ENCODE measurements at places on chromosomes 1 and 21. TPM values are rescaled to one million over a fixed set of nuclear protein-coding genes. Genes with fewer than 3 reads are reported as not detected.

DNA sequence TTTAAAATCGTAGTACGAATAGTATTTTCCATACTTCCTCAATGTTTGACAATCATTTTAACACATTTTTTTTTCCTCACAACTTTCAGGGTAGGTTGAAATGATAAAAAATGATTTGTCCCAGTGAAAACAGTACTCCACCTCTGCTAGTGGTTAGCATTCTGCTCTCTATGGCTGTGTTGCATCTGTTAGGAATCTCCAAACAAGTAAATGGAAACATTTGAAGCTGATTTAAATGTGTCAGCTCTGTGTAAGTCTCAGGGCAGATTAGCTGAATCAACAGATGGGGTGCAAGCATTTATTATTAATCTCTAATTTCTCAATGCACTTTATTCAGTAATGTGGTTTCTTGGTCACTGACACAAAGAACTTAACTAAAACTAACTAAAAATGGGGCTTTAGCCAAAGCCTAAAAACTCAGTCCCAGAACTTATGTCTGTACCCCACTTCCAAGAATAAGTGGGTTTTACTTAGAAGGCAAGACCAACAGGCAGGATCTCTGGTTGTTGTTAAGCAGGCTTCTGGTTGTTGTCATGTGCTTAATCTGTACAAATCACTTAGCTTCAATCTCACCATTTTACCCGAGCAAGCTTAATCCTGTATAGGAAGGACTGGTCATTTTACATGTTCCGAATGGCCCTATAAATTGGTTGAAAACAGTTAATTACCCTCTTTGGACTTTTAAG lies 67.8 kb downstream of the PRRX1 start:
- DNase-seq = no peak

DNA sequence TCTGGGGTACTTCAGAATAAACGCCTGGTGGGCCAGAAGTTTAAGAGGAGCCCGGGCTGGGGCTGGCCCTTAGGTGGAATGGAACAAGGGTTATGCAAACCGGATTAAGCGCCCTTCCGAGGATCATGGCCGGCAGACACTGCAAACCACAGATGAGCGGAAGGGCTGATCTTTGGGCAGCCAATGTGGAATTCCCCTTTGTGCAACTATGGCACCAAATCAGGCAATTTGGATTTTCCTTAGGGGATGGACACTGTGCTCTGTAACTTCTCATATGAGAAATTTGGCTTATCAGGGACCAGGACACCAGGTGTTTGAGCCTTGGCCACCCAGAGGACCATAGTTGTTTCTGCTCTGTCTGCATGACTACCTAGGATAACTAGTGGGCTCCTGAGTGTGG lies 5.7 kb upstream of the IL10 start:
- no peak for DNase-seq

DNA sequence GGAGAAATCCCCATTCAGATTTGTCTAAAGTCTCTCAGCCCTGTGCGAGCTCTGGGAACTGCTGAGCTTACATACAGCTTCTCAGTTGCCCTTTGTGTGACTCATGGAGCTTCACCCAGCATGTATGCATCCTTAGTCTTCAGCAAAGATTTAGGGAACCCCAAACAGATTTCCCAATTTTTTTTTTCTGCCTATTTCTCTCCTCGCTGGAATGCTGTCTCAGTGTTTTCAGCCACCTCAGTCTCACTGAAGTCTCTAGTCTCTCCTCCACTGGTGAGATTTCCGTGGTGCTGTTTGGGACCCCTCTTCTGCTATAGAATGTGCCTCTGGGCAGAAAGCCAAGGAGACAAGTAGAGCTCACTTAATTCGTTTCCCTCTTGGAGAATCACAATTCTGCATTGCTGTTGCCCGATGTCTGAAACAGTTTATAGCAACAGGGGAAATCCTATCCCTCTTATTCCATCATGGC lies 28.1 kb upstream of the TXLNA start:
- DNase-seq = no peak

DCDC2B gene
- total RNA-seq = not detected

DNA sequence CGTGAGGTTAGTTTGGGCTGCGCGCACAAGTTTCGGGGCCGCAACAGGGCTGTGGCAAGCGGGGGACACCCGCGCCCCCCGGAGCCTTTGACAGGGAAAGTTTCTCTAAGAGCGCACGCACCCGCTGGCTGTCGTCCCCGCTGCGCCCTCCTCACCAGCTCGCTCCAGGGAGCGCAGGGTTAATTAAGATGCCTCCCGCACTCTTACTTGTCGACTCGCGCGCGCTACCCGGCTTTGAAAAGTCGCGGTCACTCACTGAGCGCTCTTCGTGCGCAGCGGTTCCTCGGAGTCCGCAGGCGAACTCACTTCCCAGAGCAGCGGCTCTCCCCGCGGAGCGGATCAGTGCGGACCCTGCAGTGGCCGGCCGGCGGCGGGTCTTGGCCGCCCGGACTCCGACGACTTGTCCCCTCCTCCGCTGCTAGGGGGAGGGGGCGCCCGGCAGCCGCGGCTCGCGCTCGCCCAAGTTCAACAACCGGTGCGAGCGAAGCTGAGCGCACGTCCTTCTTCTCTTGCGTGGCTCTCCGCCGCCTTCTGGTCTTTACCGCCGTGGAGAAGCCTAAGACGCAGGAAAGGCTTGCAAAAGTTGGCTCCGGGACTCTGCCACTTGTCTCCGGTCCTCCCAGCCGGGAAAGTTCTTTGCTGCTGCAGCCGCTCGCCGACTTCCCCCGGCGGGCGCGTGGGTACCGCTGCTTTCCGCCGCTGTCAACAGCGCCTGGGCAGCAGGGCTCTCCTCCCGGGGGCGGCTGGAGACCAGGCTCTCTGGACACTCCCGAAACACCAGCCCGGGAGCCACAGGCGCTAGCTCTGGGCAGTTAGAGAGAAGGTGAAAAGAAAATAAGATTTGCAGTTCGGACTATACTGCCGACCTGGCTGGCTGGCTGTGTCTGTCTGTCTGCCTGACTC lies 506 bp downstream of the JUN start:
- DNase-seq = peak; percentile 90

GRCh38 chr1:14003552-14003951 lies 303.6 kb downstream of the PRDM2 start:
- no peak for DNase-seq

DNA sequence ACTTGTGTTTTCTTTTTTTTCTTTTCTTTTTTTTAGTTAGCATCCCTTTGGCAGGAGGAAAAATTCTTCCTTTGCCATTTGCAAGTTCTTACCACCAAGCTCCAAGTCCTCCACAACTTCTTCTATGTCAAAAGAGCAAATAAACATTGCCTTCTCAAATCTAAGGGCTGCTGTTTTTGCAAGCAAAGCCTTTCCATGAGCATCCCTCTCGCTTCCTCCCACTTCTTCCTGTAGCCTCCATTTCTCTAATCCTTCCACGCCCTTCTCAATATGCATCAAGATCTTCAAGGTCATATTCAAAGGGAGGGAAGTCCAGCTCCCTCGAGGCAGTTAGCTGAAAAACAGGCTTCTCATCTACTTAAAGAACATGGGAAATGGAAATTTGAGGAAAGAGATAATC lies 147.1 kb downstream of the ADSS2 start:
- DNase-seq = no peak

GRCh38 chr1:54052431-54052933 lies 522 bp downstream of the TMEM59 start:
- peak; percentile 86 for DNase-seq

LMX1A gene
- total RNA-seq = not detected

DNA sequence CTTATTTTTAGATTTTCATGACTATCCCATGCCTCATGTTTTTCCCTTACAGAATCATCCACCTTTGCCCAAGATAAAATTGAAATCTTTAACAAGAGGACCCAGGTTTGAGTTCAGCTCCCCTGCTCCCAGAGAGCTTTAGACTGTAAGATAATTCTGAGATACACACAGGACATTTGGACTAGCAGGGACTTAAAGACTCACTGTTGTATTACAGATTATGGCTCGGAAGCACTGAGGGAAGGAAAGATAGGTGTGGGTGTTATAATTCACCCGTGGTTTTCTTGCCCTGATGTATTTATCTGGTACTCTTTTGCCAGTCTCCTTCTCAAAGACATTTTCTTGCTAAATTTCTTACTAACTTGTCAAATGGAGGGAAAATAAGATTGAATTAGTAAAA lies 149.7 kb downstream of the DHRS3 start:
- no peak for DNase-seq

GRCh38 chr1:30303387-30303786 lies 420.0 kb downstream of the MATN1 start:
- no peak for DNase-seq

DNA sequence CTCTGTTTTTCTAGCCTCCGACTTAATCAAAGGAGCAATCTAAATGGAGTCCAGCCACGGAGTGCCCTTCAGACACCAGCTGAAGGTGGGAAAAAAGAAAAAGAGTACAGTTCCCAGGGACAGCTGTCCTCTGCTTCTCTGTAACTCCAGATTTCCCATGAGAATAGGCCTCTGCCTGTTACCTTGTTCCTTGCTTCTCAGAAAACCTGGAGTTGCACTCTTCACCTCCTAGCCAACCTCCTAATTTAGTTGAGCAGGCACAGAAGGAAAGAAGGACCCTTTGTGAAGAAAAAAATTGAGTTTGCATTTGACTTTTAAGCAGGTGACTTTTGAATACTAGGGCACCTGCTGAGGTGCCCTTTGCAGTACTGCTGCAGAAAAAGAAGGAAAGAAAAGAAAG lies 8.3 kb downstream of the BARHL2 start:
- no peak for DNase-seq

GRCh38 chr1:159005676-159006075 lies 4.0 kb upstream of the IFI16 start:
- DNase-seq = no peak

DNA sequence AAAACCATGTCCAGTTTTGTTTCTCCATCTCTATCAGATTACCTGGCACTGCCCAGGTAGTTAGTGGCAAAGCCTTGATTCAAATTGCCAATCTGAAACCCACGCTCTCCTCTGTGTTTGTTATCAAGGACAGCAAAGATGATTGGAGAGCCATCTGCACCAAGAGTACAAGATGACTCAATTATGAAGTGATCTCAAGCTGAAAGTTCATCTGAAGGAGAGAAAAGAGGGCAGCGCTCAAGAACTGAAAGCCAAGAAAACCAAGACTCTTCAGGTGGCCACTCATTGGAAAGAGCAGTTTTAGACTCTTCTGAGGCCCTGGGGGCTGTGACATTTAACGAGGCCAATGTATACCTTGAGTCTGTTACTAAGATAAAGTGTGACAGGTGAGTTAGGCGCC lies 13.8 kb downstream of the RXRG start:
- no peak for DNase-seq

- DNase-seq = no peak
These were observed 2.1 kb upstream of the FCRLB start for GRCh38 chr1:161719325-161719611.

DNA sequence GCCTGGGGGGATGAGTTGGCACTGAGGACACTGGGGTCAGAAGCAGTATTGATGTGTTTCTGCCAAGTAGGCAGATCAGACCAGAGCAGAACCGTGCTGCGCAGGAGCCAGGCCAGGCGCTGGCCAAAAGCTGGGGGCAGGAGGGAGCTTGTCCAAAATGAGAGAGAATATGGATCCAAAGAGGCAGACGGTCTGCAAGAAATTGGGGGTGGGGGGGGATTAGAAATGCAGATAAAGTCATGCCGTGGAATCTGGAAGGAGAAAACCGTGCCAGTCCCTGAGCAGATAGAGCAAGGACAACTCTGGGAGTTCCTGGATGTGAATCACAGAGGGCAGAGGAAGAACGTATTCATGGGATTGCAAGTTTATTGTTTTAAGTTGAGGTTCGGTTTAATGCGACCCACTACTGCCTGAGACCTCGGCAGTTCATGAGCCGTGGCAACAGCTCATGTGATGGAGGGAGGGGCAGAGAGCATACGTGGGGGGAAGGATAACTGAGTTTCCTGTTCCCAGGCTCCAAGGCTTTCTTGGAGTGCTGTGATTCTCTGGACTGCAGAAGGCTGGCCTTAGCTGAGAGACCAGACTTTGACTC lies 224.0 kb downstream of the FGGY start:
- no peak for DNase-seq

DNA sequence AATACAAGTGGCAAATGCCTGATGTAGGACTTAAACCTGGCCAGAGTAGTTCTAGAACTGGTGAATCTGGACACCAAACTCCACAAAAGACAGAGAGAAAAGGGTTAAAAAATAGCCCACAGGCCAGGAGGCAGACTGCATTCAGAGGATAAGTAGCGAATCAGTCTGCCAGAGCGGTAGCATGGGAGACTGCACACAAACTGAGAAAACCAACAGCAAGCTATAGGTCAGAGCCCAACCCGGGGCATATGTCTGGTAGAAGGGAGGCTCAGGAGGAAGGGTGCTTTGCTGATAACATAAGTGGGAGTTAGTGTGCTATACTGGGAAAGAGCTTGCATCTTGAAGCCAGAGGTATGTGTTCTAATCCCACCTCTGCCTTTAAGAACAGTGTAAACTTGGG lies 4.0 kb downstream of the LRRC53 start:
- DNase-seq = no peak

DTL gene
- total RNA-seq = 90.4 TPM

KCNE1 gene
- not detected for total RNA-seq

DNA sequence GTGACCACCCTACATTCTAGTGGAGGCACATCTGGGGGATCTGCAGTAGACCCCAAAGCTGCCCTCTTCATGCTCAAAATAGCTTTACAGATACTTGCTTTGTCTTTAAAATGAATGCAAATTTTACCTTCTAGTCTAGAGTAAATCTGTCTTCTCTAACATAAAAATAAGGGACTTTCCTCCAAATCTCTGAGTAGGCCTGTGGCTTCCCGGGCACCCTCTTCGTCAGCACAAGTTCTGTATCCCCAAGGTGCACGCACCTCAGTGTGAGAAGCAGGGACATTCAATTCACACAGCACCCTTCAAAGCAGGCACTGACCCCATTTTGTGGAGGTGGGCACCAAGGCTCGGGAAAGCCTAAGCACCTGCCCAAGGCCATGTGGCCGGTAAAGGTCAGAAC lies 19.0 kb downstream of the MEF2D start:
- peak; percentile 72 for DNase-seq

DNA sequence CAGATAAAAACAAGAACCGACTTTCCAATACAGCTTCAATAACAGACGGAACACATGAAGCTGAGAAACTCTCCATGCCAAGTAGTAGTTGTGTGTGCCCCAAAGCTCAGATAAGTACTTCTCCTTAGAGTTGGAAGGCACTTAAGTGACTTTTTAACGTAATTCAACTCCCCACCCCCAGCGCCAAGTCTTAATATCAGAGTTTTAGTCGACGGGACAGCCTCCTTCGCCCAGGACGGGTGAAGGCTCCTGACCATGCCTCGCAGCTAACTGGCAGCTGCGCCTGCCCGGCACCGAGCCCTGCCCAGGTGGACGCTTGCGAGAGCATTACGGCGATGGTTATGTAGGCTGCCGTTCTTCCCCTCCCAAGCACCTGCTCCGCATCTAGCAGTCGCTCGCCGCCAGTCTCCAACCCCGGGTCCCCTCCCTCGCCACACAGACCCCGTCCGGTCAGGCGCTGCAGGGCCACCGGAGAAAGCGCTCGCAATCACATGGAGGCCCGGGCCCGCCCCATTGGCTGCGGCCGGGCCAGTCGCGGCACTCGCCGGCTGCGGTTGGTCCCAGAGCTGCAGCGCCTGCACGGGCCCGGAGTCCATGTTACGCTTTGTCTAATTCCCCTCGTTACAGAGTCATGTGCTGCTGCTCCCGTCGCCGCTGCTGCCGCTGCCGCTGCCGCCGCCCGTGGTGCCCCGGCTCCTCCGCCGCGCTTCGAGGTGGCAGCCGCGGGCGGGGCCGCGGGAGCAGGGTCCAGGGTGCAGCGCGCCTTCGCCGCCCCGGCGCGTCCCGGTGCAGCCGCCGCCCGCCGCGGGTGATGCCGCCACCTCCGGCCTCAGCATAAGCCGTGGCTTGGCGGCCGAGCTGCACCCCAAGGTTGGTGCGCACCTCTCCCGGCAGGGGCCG lies at the start of gene LRRC8D:
LRRC8D (plus strand) TSS at position 611 of the 900 bp plus-strand sequence. CDS start 112,037 bp downstream, outside the sequence.
- DNase-seq = peak; percentile 92
